ENCODE measurements at places on chromosomes 11 and 22.
A peak's percentile ranks its signal among the peaks of the same experiment; 100 is the strongest.

DNA sequence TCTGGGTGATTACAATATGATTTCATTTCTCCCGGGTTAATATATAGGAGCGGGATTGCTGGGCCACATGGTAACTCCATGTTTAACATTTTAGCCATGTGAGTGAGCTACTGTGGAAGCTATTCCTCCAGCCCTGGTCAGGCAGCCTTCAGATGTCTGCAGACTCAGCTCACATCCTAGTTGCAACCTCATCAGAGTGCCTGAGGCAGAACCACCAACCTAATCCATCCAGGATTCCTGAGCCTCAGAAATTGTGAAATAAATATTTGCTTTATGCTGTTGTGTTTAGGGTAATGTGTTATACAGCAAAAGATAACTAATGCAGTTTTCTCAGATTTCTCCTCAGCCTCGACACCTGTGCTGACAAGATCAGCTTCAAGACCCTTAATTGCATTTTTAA lies 676.8 kb downstream of the OPCML start:
- H3K36me3 ChIP-seq, result no peaks in the 10 kb centered on the region
- H3K27me3 ChIP-seq, result no peaks in the 10 kb centered on the region
- no peak overlapping the region for H3K4me3 ChIP-seq
- no peak overlapping the region for H3K27ac ChIP-seq
- H3K4me1 ChIP-seq, result no peaks in the 10 kb centered on the region

DNA sequence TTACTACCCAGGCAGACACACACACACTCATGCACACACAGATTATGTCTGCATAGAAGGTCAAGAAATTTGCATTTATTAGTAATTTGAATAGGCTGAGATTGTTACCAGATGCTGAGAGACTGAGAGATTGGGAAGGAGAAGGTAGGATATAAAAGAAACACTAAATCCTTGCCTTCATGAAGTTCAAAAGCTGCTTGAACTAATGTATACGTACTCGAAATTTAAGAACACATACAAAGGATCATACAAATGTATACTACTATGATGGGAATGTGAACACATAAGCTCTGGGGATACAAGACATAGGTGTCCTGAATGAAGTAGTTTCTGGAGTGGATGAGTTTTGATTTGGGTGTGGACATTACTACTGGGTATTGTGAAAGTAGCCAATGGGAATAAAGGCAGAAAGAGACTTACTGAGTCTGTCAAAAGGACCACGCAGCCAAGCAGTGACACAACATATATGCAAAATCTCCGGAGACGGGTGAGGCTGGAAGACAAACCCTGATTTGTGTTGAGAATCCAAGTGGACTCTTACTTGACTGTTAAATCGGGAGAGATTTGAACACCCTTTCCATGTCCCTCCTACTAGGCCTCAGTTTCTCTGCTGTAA lies 7.3 kb upstream of the PKNOX2 start:
- no peak overlapping the region for H3K27ac ChIP-seq
- H3K36me3 ChIP-seq, result no peaks in the 10 kb centered on the region
- H3K4me1 ChIP-seq, result no peaks in the 10 kb centered on the region
- H3K4me3 ChIP-seq, result no peak overlapping the region
- peaks cover 35% of the 10 kb centered on the region for H3K27me3 ChIP-seq

DNA sequence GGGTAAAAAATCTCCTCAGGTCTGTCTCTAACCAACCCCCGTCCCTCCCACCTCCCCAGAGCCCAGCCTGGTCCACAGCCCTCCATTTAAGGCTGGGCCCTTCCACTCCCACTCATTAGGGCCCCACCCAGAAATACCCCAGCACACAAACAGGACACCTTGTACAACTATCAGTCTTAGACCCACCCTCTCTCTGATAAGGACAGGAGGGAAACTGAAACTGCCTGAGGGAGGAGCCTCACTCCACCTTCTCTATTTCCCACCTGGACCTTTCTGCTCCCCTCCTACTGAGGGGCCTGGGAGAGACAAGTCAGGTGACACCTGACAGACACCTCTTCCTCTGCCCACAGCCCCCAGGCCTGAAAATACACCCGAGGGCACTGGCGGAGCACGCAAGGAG lies 90.2 kb downstream of the PLEKHA7 start:
- no peak for DNase-seq
- peaks cover 32% of the 10 kb centered on the region for H3K27me3 ChIP-seq
- H3K27ac ChIP-seq, result no peak overlapping the region
- H3K4me1 ChIP-seq, result peaks cover 20% of the 10 kb centered on the region

GRCh38 chr11:122131126-122131525 lies 15.1 kb upstream of the BLID start:
- no peaks in the 10 kb centered on the region for H3K36me3 ChIP-seq
- no peak for DNase-seq
- H3K27ac ChIP-seq, result no peak overlapping the region
- no peak overlapping the region for H3K4me3 ChIP-seq
- H3K27me3 ChIP-seq, result no peaks in the 10 kb centered on the region

DNA sequence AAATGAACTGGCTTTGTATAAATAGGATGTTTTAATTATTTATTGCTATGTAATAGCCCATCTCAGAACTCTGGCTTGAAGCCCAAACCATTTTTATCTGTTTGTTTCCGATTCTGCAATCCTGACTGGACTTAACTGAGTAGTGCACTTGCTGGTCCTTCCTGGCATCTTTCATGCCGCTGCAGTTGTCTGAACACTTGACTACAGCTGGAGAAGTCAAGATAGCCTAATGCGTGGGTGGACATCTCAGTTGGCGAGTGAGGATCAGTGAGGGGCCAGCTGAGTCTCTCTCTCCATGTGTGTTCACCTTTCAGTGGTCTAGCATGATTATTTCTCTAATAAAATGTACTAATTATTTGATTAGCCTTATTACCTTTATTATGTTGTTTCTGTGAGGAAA lies 105.8 kb downstream of the PRMT3 start:
- H3K4me3 ChIP-seq, result no peak overlapping the region
- no peaks in the 10 kb centered on the region for H3K27me3 ChIP-seq
- no peak for DNase-seq
- peaks cover 19% of the 10 kb centered on the region for H3K36me3 ChIP-seq

- peaks cover 23% of the 10 kb centered on the region for H3K36me3 ChIP-seq
- H3K27ac ChIP-seq, result peak overlapping the region; percentile 86
- H3K4me1 ChIP-seq, result peaks cover 68% of the 10 kb centered on the region
These were observed 693 bp upstream of the PRR14L start for GRCh38 chr22:31750365-31751284.

GRCh38 chr22:49052023-49052538 lies 775.6 kb downstream of the BRD1 start:
- no peak for DNase-seq
- H3K4me1 ChIP-seq, result no peaks in the 10 kb centered on the region
- H3K36me3 ChIP-seq, result no peaks in the 10 kb centered on the region
- peaks cover 2% of the 10 kb centered on the region for H3K27me3 ChIP-seq
- no peak overlapping the region for H3K27ac ChIP-seq

- no peak overlapping the region for H3K27ac ChIP-seq
- H3K36me3 ChIP-seq, result no peaks in the 10 kb centered on the region
- peaks cover 44% of the 10 kb centered on the region for H3K27me3 ChIP-seq
- peaks cover 12% of the 10 kb centered on the region for H3K4me1 ChIP-seq
These were observed 4.0 kb upstream of the RBFOX2 start for GRCh38 chr22:36032611-36033010.

DNA sequence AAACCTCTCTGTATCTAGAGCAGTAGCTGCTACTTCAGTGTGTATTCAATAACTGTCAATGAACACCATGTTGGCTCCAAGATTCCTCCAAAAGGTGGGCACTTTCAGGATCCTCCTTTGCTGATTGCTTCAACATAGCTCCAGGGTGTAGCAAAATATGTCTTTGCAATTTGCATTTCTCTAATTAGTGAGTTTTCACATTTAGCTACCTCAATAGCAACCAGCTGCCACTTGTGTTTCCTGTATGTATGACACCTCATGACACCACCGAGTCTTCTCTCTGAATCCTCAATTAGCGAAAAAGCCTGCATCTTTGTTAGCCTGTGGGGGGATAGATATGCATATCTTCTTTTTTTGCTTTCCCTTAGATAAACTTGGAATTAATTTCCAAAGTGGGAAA lies 898.3 kb upstream of the FAT3 start:
- H3K27me3 ChIP-seq, result no peaks in the 10 kb centered on the region
- no peaks in the 10 kb centered on the region for H3K4me1 ChIP-seq
- H3K4me3 ChIP-seq, result no peak overlapping the region
- H3K27ac ChIP-seq, result no peak overlapping the region
- DNase-seq, result no peak

DNA sequence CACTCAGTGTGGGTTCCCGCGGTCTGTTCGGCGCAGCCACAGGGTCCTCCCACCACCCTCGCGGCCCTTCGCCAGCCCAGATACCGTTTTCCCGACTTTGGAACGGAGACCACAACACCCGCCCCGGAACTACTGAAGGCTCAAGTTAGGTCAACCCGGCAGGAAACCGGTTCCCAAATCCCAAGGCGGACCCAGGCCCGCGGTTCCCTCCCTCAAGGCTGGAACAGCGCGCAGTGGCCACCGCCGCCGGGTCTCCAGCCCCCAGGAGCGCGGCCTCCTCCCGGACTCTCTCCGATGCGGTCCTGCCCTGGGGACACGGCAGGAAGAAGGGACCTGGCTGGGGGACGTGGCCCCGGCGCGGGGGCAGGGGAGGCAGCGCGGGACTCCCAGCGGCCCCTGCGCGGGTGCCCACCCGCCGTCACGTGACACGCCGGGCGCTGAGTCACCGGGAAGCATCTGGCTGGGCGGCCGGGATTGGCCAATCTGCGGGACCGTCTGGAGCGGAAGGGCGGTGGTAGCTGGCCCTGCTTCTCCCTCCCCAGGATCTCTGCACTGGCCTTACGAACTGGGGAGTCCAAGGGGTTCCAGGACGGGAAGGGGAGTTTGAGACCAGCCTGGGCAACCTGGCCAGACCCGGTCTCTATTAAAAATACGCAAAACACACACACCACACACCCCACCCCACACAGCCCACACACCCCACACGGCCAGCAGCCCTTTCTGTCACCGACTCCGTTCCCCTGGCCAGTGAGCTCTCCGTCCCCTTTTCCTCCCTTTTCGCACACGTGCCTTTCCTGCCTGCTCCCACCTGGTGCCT lies 21.5 kb upstream of the MALAT1 start:
- peaks cover 24% of the 10 kb centered on the region for H3K4me1 ChIP-seq
- peaks cover 4% of the 10 kb centered on the region for H3K27me3 ChIP-seq
- peak; percentile 92 for DNase-seq
- H3K4me3 ChIP-seq, result peak overlapping the region; percentile 99
- H3K27ac ChIP-seq, result peak overlapping the region; percentile 98

DNA sequence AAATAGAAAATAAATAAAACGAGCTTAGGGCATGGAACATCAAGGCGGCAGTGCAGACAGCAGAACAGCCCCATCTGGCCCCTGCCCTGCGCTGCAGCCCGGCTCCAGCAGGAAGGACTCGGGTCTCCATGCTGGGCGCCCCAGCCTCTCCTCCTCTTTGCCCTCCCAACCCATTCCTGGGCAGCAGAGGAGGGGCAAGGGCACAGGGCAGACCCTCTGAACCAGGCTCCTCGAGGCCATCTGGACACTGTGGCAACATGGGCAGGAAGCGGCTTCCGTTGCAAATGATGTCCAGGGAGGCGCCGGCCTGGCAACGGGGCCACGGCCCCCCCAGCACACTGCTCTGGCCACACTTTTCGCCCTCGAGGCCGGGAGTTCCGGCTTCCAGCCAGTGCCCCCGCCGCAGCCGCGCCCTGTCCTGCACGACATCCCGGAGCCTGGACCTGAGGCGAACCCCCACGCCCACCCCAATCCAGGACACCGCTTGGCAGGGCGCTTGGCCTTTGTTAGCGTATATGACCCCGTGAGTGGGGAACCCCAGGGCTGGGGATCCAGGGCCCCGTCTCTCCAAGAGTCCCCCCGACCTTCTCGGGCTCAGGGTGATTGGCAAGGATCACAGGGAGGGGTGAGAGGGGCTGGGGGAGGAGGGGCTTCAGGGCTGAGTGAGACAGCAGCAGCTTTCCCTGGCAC lies 192.1 kb downstream of the IGLL1 start:
- no peak for DNase-seq
- H3K4me3 ChIP-seq, result no peak overlapping the region
- H3K36me3 ChIP-seq, result no peaks in the 10 kb centered on the region
- H3K27me3 ChIP-seq, result no peaks in the 10 kb centered on the region

- no peak for DNase-seq
- H3K27ac ChIP-seq, result no peak overlapping the region
- no peaks in the 10 kb centered on the region for H3K27me3 ChIP-seq
These were observed 54.2 kb downstream of the EXT2 start for GRCh38 chr11:44149651-44150050.

- H3K27me3 ChIP-seq, result no peaks in the 10 kb centered on the region
- no peak overlapping the region for H3K4me3 ChIP-seq
- no peak for DNase-seq
These were observed 790.0 kb upstream of the KIRREL3 start for GRCh38 chr11:127790592-127790991.

DNA sequence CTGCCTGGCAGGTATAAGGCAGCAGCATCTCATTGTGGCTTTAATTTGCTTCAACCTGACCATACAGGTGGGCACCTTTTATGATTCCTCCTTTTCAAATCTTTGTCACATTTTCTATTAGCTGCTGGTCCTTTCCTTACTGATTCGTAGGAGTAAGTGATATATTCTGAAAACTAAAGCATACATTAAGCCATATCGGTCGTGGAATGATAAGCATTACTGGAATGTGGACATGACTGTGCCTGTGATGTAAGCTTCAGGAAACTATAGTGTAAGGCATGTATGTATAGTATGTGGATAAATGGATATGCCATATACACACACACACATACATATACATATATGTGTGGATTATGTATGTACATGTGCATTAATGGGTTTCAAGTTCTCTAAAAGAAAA lies 20.8 kb downstream of the YPEL1 start:
- H3K27me3 ChIP-seq, result no peaks in the 10 kb centered on the region
- no peak for DNase-seq
- H3K36me3 ChIP-seq, result no peaks in the 10 kb centered on the region
- H3K4me3 ChIP-seq, result no peak overlapping the region

DNA sequence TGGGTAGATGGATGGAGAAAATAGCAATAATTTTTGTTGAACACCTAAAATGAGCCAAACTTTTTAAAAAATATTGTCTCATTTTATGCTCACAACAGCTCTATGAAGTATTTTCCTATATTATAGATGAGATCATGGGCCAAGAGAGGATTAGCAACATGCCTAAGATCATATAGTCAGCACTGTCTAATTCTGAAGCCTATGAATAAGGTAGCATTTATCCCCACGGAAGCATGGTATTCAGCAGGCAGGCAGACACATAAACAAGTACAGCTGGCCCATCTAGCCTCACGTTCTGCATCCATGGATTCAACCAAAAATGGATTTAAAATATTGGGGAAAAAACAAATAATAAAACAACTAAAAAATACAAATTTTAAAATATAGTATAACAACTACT lies 21.9 kb upstream of the RAB30 start:
- no peaks in the 10 kb centered on the region for H3K36me3 ChIP-seq
- no peak overlapping the region for H3K27ac ChIP-seq
- no peaks in the 10 kb centered on the region for H3K27me3 ChIP-seq
- no peaks in the 10 kb centered on the region for H3K4me1 ChIP-seq
- H3K4me3 ChIP-seq, result no peak overlapping the region

GRCh38 chr11:46970913-46971625 lies 34.5 kb downstream of the CSTPP1 start:
- H3K4me1 ChIP-seq, result peaks cover 4% of the 10 kb centered on the region
- H3K27ac ChIP-seq, result no peak overlapping the region
- no peaks in the 10 kb centered on the region for H3K27me3 ChIP-seq
- no peaks in the 10 kb centered on the region for H3K36me3 ChIP-seq
- DNase-seq, result no peak
- H3K4me3 ChIP-seq, result no peak overlapping the region
